ENCODE measurements at places on chromosomes 1 and 21. TPM values are rescaled to one million over a fixed set of nuclear protein-coding genes. Genes with fewer than 3 reads are reported as not detected.

TMEM61 gene
- polyA plus RNA-seq: not detected

GRCh38 chr1:66938613-66939012 is 13.8 kb downstream of the MIER1 start:
- no peak for DNase-seq

DNA sequence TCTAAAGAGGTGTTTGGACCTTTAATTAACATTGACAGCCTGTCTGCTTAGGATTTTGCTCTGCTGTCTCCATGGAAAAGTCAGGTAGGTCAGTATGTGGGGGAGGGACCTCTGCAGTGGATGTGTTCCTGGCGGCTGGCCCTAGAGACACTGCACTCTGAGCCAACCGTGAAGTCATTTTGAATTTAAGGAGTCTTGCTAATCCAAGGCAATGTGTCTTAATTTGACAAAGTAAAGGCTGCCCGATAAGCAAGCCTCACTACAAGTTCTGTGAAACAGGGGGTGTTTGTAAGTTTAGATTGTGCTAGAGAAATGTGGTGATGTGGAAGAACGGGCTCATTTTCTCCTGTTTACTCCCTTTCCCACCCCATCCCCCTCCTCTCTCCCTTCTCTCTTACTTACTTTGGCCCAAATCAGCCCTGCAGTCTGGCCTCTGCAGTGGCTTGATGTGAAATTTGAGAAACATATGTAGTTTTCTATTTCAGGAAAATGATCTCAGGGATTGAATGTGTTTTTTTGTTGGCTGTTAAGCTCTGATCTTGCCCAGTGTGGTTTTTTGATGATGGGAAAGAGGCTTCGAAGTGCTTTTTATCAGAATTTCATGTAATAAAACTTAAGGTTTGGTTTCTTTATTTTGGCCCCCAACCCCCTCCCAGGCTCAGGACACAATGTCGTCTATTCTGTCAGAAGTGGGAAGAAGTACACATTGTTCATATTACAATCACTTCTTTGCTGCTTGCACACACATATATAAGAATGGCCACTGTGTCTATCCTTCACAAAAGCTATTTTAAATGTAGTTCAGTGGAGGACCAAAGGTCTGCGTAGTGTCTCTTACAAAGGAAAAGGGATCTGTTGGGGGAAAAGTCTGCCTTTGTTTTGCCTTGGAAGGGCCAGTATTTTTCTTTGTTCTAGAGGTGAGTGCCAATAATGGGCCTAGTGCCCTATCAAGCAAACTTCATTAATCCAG is 96.6 kb downstream of the FGGY start:
- peak; percentile 89 for DNase-seq

GUCA2A gene
- not detected for polyA plus RNA-seq

DNA sequence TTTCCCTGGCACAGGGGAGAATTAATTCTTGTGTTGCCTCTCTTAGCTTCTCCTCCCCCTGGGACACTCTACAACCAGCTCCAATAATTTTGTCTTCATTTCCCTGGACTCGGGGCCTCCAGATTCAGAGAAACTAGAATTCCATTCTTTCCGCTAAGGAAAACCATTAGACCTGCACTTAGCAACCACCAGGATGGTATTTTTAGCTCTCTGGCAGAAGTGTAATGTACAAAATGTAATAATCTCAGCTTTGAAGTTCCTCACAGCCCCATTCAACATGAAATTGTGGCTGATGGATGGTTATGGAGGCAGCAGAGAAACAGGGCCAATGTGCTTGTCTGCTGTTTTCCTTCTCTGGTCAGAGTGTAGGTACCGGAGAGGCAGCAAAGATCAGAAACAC is 113.8 kb downstream of the KCND3 start:
- DNase-seq: no peak

GRCh38 chr21:44571844-44572782 is 1.4 kb upstream of the KRTAP10-4 start:
- DNase-seq: no peak

SELL gene
- polyA plus RNA-seq: 1.6 TPM

ELK4 gene
- polyA plus RNA-seq: 15.4 TPM

SAMSN1 gene
- polyA plus RNA-seq: 1.4 TPM

DNA sequence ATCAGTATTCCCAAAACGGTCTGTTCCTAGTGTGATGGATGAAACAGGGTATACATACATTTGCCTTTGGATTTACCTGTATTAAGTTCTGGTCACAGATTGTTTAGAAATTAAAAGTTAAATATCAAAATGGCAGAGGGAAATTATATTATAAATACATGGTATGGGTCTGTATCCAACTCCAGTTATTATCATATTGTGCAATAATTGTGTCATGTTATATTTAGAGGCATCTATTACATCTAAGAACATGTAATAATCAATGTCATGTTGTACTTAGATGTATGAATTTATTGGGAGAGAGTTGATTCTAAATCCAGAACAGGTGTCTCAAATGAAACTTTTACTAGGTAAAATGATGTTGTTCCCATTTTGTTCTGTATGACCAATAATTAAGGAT is 79.6 kb downstream of the SNX7 start:
- no peak for DNase-seq

DNA sequence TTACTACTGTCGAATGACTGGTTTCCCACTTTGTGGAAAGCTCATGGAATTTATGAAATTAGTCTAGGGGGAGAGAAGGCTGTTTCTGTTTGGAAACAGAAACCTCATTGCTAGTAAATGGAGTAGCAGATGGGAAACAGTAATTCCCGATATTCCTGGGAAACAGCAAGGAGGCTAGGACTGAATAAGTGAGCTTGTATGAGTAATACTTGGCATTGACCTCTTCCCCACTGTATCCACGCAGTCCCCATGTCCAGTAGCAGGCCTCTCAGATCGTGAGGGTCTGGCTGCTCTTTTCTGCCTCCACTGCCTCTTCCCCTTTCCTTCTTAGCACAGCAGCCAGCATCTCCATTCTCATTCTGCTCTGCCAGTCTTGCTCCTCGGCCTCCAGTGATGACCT is 75.5 kb downstream of the PRDM2 start:
- DNase-seq: no peak

- no peak for DNase-seq
Measured at GRCh38 chr1:185696422-185697150, 37.6 kb upstream of the HMCN1 start.

DFFA gene
- 18.9 TPM for polyA plus RNA-seq

DNA sequence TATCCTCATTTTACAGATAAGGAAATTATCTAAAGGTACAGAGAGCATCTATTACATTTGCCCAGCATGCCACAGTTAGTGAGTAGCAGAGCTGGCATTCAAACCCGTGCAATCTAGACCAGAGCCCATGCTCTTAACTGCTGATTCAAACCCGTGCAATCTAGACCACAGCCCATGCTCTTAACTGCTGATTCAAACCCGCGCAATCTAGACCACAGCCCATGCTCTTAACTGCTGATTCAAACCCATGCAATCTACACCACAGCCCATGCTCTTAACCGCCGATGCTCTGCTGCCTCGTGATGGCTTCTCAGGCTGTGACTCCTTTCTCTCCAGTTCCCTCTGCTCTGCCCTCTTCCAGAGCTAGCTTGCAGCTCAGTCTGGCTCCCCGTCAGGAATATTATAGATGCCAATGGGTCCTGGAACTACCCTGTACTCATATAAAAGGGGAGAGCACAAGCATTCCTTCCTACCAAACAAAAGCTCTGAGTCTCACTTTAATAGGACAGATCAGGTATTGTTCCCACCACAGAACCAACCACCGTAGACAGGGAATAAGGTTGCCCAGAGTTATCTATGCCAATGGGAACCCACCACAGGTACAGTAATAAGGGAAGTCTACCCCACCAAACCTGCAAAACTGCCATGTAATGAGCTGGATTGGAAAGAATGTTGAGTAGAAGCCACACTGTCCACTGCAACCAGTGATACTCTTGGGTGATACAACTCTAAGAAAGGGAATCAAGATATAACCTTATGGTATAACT is 78.4 kb downstream of the SMYD3 start:
- no peak for DNase-seq

KRTAP21-2 gene
- polyA plus RNA-seq: not detected

VASH2 gene
- polyA plus RNA-seq: 41.0 TPM

INAVA gene
- polyA plus RNA-seq: 2.0 TPM

DNA sequence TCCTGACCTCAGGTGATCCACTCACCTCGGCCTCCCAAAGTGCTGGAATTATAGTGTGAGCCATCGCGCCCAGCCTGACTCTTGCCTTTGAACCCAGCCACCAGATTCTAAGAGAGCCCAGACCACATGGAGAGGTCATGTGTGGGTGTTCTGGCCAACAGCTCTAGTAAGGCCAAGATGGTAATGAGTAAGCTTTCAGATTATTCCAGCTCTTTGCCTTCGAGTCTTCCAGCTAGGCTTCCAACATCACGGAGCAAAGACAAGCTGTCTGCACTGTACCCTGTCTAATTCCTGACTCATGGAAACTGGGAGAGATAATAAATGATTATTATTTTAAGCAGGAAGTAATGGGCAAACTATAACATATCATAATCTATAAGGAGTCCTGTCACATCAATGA is 14.8 kb upstream of the ZFP69B start:
- DNase-seq: no peak

DNA sequence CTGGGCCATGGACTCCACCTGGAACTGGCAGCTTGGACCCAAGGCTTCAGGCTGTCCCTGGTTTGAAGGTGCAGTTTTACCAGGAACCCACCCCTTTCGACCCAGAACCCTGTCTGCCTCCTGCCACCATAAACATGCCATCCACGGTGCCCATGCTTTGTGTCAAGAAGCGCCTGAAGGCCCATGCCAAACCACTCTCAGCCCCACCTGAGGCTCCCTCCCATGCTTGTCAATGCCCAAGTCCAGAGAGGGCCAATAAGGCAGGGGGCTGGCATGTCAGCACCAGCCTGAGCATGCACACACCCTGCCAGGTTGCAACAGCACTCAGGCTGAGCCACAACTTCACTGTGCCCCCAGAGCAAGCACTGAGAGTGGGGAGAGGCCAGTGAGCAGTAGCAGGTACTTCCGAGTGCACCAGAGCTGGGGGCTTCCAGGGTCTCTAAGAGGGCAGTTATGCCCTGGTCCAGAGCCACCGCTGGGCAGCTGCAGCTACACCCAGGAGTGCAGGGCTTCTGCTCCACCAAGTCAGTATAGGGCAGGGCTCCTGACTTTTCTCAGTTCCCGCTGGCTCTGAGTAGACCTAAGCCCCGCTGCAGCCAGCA is 1256.0 kb downstream of the AMY1C start:
- DNase-seq: no peak

DNA sequence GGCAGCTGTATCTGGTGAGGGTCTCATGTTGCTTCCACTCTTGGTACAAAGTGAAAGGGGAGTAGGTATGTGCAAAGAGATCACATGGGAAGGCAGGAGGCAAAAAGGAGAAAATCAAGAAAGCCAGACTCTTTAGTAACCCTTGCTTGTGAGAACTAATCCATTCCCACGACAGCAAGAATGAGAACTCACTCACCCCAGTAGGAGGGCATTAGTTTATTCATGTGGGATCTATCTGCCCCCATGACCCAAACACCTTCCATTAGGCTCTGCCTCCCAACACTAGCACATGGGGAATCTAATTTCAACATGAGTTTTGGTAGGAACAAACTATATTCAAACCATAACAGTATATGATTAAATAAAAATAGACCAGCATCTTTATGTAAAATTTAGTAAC is 57.6 kb downstream of the ZNHIT6 start:
- no peak for DNase-seq

DNA sequence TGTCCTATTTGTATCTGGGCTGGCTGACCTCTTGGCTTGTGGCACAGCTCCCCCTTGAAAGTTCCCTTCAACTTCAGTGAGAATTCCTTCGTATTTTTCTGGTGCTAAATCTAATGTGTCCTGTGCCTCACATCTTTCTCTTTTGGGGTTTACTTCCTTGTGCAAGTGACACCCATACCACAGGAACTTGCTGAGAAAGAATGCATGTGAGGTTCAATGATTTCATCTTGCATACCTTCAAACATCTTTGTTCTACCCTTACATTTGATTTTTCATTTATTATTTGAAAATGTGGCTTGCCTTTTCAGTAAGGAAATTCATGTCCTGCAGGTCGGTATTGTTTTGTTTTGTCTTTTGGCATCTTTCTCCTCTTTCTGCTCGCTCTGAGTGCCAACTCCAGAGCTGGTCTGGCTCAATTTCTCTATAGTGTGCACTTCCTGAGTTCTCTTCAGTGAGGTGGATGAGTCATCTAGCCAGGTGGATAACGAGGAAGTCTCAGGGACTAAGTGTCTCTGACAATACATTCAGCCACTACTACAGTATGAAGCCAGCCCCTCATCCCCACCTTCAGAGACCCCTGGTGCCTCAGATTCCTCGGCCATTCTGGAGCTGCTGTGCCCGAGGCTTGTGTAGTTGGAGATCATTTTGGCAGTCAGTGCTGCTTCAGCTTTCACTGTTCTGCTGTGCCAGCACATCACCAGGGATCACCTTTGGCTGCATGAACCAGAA is 59.5 kb downstream of the RIPK4 start:
- no peak for DNase-seq

DNA sequence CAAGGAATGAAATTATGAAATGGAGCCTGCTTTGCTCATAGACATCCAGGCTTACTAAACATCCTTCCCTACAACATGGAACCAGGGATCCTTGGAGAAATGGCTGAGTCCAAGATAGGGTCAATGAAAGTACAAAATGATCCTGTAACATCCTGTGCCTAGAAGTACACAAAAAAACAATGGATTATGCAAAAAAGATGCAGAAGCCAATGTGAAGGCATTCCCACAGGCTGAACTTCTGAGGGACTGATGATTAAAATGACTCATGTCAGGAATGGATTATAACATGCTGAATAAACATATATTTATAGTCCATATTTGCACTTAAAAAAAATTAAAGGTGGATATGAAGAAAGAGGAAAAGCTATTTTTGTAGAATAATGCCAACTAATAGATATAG is 10.4 kb upstream of the HOOK1 start:
- DNase-seq: no peak

FCGR3A gene
- 0.81 TPM for polyA plus RNA-seq

BEST4 gene
- polyA plus RNA-seq: 0.27 TPM

GRCh38 chr1:175981128-175981527 is 226.0 kb downstream of the COP1 start:
- DNase-seq: no peak

DNA sequence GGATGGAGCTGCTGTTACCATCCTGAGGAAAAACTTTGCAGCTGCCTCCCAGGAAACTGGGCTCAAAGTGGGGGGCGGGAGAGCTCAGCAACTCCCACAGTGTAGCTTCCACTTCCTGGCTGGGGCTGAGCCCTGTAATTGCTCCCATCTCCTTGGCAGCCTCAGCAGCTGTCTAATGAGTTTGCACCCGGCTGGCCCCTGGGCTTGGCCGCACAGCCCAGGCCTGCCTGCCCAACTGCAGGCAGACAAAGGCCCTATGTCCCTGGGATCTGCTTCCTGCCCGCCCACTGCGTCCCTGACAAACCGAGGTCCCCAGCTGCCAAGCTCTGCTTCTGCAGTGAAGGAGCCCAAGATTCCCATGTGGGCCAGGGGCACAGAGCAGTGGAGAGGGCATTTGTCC is 30.1 kb downstream of the EDN2 start:
- no peak for DNase-seq

DNA sequence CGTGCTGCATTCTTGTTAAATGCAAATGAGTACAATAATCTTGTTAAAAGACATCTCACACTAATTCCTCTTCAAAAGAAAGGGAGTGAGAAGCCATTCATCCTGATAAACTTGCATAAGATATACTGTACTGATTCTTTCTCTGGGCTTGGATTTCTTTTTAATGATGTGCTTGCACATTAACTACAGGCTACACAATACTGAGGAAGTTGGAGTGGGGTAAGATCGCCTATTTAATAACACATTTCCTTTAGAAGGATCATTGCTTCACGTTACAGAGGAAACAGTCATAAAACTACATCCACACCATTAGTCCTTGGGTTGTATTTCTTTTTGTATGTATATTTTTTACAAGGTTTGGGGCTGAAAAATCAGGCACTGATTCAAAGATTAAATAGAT is 36.6 kb downstream of the NRIP1 start:
- DNase-seq: no peak

OR2L2 gene
- polyA plus RNA-seq: 0.06 TPM

GRCh38 chr1:154157520-154158306 is 2.8 kb upstream of the NUP210L start:
- DNase-seq: no peak

Data from forelimb muscle (tissue), 1 donor.